H1 (cell line): ENCODE measurements at places on chromosomes 3 and 15.
A peak's percentile ranks its signal among the peaks of the same experiment; 100 is the strongest.

GRCh38 chr3:62220616-62221015 lies 152.7 kb downstream of the FEZF2 start:
- DNase-seq, result no peak

- no peak for DNase-seq
Measured at GRCh38 chr3:48243886-48244285, 3.0 kb downstream of the ZNF589 start.

DNA sequence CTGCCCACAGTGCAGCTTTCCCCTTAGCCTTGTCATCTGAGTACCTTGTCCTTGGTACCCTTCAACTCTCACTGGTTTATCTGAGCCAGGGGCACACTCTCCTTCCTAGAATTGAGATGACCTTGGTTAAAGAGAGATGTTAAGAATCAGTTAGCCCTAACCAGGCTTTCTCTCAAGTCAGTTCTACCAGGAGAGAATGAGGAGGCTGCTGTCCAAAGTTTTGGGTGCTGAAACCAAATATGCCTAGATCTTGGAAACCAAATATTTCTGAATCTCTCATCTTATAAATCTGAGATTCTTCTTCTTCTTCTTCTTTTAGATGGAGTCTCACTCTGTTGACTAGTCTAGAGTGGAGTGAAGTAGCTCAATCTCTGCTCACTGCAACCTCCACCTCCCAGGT lies 12.0 kb upstream of the CTXND1 start:
- no peak for DNase-seq

- DNase-seq, result no peak
Measured at GRCh38 chr3:150970665-150971324, 1.7 kb downstream of the CLRN1 start.

GRCh38 chr15:57591822-57592367 lies at the start of gene MYZAP:
MYZAP (plus strand) TSS chr15:57591904; CDS start chr15:57592035, 131 bp downstream.
- DNase-seq, result peak; percentile 74

GRCh38 chr15:64930778-64931371 lies 19.2 kb downstream of the ANKDD1A start:
- DNase-seq, result peak; percentile 39

GRCh38 chr15:77871852-77872371 lies 205.6 kb downstream of the TBC1D2B start:
- DNase-seq, result no peak

- no peak for DNase-seq
Measured at GRCh38 chr3:182323898-182324297, 469.4 kb upstream of the ATP11B start.

DNA sequence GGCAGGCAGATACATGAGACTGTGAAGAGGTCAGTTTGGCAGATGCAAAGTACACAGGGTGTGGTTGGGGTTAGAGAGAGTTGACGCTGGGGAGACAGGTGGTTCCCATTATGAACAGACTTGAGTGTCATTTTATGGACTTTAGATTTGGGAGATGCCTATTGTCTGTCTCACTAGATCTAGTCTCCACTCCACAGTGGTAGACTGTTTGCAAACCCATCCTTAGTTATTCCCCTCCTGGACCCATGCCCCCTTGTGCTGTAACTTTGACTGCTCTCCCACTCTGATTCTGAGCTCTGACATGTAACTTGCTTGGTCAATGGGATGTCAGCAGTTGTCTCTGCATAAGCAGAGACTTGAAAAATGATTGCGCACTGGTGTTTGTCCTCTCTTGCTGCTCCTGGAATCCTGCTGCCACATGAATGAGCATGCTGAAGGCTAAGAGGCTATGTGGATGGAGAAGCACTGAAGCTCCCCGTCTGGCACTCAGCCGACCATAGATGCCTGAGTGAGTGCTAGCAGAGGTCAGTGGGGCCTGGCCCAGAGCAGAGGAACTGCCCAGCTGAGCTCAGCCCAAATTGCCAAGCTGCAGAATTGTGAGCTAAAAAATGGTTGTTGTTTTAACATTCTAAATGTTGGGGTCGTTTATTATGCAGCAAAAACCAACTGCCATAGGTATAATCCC lies 88.2 kb downstream of the FAM43A start:
- no peak for DNase-seq

- no peak for DNase-seq
Measured at GRCh38 chr3:58293516-58293915, 12.5 kb upstream of the RPP14 start.
